Stimulated activated CD8-positive, alpha-beta memory T cell treated with anti-CD3 and anti-CD28 coated beads, Interleukin-7, amount 100 ng/mL, for 48 hours (primary cell): ENCODE measurements at places on chromosomes 5 and 9.

- DNase-seq: no peak
Measured at GRCh38 chr5:120413686-120414085, 50.4 kb upstream of the PRR16 start.

DNA sequence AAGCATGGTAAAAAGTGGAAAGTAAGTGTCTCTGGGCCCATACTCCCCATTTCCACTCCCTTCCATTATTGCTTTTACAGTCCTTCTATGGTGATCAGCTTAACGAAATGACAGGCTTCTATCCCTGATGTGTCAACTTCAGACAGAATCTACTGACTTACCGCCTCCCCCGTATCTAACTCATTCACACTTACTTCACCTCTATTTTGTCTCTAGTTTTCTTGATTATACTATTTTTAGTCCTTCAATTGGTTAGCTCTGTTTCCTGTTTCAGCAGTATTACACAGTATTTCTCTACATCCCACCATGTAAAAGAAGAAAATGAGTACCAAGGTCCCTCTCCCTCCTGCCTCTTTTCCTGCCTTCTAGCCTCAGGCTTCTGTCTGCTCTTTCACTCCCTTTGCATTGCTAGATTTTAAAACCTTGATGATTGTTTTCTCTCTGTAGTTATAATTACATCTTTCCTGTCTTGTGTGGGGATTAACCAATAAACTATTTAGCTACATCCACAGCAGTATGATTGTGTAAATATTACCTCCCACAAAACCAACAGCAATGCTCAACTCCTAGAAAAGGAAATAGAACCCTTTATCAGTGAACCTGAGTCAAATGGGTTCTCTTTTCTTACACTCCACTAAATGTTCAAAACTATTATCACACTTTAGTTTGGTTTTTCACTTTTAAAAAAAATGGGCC lies 53.4 kb downstream of the GNAQ start:
- DNase-seq: no peak

GRCh38 chr5:30764704-30765103 lies 428.8 kb upstream of the CDH6 start:
- no peak for DNase-seq

DNA sequence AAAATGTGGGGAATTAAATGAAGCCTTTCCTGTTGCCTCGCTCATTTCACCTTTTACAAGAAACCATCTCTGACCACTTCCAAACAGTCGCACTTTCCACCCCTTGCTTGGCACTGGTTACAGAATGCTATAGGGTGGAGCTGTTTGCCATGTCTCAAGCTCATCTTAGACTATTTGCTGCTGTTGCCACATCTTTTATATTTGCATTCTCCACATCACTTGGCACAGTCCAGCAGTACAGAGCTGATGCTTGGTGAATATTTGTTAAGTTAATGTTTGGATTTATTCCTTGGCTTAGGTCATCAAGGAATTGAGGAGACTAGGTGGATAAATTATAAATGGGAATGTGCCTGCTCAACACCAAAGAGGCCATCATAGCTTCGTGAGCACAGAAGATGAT lies 53.2 kb downstream of the GNA14 start:
- DNase-seq: no peak

- no peak for DNase-seq
Measured at GRCh38 chr5:138338411-138339090, 485 bp downstream of the FAM53C start.

DNA sequence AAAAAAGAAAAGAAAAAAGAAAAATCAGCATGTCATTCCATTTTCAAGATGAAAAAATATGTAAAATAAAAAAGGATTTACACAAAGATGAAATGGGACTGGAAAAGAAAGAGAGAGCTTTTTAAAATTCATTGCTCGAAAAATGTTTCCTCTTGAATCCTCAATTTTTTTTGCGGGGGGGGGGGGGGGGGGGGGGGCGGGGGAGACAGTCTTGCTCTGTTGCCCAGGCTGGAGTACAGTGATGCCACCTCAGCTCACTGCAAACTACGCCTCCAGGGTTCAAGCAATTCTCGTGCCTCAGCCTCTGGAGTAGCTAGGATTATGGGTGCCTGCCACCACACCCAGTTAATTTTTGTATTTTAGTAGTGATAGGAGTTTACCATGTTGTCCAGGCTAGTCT lies 16.5 kb downstream of the PFDN1 start:
- DNase-seq: no peak

DNA sequence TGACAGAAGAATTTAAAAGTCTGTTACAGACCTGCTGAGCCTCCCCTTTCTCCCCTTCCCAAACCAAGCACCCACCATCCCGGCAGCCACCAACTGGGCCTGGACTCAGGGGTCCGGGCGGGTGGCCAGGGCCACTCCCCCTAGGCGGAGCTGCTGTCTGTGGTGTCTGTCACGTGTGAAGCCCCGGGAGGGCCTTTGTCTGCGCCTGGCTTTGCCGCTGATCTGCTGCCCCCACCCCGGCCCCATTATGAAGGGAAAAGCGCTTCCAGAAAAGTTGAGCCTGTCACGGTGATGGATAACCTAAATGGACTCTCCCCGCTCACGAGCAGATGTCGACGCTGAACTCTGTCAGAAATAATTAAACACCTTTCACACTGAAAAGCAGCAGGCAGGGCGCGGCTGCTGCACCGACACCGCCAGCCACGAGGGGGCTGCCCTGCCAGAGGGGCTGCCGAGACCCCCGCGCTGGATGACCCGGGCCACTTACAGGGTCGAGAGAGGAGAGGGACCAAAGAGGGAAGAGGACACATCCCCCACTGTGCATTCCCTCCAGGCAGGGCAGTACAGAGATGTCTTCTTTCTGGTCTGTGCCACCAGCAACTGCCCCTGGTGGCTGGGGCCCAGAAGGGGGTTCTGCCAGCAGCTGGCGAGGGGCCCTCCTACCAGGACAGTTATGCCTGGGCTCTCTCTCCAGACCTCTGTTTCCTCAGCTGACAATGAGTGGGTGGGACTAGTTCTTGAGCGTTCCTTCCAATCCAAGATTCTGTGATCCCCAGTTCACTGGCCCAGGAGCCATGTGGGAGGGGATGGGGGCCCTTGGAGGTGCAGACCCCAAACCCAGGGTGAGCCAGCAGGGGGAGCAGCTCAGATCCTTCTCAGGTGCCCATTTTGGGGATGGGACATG lies 36.0 kb upstream of the BARHL1 start:
- DNase-seq: no peak

DNA sequence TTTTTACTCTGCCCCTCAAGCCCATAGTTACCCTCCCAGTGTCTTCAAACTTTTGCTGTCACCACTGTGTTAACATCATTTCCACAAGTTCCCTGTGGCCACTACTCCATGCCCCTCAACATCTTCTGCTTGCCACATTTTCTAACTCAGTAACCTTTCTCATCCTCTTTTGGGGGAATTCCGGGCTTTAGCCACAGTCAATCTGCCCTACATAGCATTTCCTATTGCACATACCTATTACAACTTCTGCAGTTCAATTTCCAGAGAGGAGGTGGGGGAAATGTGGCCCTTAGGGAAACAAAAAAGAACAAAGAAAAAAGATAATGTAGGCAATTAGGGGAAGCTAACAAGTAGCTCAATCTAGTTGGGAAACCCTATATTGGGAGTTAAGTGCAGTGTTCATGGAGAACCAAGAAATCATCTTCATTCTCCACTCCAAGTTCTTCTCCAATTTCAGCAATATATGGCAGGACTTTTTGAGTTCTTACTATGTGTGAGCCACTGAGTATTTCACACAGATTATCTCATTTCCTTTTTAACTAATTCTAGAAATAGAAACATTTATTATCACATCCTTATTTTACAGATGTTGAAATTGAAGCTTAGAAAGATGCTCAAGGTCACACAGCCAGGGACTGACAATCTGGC lies 40.2 kb upstream of the LPAR1 start:
- no peak for DNase-seq

GRCh38 chr5:148768806-148769415 lies 57.5 kb upstream of the ADRB2 start:
- no peak for DNase-seq

DNA sequence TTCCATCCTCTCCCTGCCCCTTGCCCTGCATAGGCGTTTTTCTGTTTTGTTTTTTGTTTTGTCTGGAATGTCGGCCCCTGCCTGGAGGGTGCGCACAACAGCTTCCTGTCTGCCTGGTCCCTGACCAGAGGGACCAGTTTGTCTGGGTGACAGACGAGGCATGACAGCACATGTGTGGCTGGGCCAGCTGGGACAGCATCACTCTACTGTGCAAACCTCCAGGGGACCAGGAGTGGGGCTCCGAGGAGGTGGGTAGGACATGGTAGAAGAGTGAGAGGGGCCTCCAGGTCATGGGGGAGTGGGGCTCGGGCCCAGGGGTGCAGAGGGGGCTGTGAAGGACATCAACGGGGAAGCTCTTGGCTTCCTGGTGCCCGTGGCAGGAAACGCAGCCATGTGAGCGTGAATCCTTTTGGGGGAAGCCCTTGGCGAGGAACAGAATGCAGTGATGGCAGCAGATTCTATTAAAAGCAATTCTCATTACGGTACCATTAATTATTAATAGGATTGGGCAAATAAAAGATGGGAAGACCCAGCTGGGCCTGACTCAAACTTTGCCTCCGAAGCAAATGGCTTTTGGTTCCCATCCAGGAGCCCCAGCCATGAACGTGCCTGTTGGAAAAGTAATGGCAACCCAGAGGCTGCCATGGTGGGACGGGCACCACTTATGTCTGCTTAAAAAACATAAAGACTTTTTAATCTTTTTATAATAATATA lies 184.4 kb upstream of the IER5L start:
- DNase-seq: no peak

DNA sequence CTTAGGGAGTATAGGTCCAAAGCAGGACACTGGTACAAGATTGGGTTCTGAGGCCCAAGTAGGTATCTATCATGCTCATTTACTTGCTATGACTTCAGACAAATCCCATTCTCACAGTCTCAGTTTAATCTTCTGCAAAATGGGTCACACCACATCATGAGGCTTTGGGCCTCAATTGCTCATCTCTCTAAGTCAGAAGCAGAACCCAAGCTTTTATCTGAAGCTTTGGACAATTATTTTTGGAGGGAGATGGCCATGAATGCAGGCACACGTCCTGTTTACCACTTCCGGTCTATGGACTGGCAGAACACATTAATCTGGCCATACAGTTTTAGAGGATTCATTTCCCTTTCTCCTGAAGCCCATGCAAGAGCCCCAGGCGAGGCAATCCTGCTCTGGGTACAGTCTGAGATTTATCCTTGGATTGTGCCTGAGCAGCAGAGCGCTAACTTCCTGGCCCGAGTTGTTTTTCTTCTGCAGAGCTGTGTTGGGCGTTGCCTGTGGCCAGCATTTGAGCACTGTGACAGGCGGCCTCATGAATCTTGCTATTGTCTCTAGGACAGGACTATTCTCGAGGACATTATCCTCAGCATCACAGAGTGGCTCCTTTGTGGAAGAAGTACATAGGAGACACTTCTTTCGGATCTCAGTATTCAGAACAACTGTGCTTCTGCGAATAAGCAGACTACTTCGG lies 16.1 kb downstream of the SLC22A4 start:
- no peak for DNase-seq

GRCh38 chr5:133825631-133826289 lies 142.7 kb downstream of the C5orf15 start:
- DNase-seq: no peak

GRCh38 chr5:172370648-172371545 lies 83.4 kb downstream of the SH3PXD2B start:
- peak; percentile 12 for DNase-seq

GRCh38 chr5:173972607-173972924 lies 16.4 kb upstream of the C5orf47 start:
- no peak for DNase-seq

DNA sequence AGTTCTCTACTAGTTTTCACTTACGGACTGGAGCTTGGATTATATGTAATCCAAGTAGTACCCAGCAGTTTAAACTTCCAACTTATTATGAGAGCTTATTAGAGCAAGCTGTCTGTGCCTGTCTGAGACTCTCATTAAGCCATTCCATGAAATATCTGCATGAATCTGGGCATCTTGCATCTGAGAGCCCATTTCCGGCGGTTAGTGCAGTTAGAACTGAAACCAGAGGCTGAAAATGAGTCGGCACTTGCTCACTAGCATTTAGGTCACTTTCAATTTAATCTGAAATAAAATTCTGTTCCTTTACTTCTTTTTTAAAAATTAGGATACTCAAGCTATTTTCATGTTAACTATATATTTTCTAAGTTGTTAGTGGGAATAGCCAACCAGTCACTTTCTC lies 102.2 kb downstream of the MEGF10 start:
- no peak for DNase-seq

DNA sequence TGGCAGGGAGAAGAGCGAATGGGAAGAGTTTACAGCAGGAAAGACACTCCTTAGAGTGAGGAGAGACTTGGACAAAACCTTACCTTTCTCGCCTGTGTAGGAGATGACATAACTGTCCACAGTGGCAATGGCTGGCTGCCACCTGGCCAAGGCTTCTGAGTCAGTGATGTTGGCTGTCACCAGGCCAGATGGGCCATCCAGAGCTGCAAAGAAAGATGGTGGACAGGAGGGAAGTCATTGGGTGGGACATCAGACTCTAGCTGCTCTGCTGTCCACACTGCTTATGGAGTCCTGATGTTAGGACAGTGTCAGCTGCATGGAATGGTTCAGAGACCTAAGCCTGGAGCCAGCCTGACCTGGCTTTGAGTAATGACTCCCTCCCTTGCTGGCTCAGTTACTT lies 79.8 kb downstream of the TNC start:
- DNase-seq: no peak
